ENCODE measurements at places on chromosomes 4 and X.

DNA sequence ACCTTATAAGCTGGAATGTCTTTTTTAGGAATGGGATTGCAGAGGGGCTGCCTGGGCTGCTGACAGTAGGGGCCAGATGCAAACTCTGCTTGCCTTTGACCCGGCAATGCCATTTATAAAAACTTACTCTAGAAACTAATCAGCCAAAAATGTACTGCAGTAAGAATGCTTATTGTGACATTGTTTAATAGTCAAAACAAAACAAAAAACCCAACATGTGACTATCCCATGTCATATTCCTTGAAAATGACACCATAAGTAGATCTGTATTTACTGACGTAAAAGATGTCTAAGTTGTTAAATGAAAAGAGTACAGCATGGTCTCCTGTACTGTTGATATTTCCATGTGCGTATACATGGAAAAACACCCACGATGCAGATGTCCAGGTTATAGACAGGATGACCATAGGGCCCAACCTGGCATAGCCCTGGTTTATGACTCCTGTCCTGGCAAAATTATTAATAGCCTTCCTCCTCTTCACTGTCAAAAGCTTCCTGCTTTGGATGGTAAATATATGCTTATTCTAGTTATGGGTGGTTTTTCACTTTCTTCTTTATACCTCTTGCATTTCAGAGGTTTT lies 138.9 kb downstream of the PTTG2 start:
- DNase-seq: no peak

- no peak for DNase-seq
These were observed 16.3 kb upstream of the DDX3X start for GRCh38 chrX:41317477-41318208.

DNA sequence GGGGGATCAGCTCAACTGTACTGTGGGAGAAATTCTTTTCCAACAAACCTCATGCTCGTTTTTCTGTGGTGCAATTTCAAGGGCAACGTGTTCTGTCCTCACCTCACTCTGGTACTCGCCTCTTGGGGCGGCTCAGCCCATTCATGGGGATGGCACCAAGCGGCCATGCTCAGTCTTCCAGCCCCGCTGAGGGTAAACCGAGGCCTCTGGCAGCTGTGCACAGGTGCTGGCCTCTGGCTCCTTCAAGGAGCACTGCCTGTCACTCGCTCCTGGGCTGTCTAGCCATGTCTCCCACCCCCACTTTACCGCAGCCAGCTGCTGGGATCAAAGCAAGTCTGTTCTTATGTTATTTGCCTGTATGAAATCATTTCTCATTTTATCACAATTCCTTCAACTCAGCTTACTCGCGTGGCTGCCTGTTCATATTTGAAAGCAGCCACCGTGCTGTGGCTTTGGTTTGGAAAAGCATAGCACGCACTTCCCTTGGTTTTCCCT lies 70.2 kb downstream of the MTMR1 start:
- DNase-seq: no peak

GRCh38 chr4:44761306-44761705 lies 35.0 kb upstream of the GNPDA2 start:
- DNase-seq: no peak

GRCh38 chr4:154982187-154983047 lies 201.3 kb downstream of the RBM46 start:
- peak; percentile 43 for DNase-seq

GRCh38 chr4:108889696-108890483 lies 127.0 kb upstream of the ETNPPL start:
- DNase-seq: no peak

DNA sequence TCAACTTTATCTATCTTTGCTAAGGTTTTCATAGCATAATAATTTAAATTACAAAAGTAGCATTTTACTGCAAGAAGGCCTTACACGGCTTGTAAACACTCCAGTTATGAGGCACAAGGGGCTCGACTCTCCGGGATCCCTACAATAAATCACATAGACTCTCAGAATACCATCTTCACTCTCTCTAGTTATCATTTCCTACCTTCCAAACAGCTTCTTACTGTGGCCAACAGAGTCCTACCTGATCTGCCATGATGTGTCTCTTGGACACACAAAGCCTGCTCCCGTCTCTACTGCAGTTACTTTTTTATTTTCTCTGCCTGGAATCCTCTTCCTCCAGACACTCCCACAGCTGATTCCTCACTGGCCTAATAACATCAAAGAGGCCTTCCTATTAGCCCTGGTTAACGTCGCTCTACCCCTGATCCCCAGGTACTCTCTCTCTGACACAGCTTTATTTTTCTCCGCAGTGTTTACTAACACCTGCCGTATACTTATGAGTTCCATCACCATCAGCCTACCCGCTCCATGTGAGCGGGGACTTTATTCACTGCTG lies 559.6 kb upstream of the DIPK2B start:
- DNase-seq: no peak

DNA sequence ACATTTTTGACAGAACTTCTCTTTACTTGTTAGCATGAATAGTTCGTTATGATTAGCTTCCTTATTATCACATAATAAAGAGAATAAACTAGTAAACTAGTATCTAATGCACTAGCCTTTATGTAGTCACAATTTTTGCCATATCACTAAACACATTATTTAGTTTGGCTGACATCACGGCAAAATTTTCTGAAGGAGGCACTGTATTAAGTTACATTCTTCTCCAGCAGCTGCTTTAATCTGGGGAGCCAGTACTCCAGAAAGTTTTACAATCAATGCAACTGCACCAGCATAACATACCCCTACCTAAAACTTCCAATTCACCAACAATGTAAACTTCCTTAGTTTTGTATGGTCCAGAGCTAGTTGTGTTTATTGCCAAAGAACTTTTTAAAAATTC lies 87.8 kb downstream of the FIP1L1 start:
- DNase-seq: no peak

DNA sequence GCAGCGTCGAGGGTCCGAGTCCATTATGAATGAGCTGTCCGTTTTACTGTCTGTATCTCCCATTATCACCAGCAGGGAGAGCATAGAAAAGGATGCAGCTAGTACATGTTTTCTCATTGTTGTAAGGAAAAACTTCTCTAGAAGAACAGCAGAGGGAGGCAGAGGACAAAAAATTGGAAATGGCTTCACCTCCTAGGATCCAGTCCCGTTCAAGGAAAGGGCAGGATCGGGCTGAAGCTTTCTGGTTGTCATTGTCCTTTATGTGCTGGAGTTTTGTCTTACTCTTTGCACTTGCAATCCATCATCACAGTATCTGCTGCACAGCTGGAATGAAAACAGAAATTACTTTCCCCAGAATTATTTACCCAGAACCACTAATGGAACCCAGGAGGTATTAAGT lies 14.7 kb downstream of the NDP start:
- DNase-seq: peak; percentile 81

- DNase-seq: no peak
These were observed 26.9 kb downstream of the UTP14A start for GRCh38 chrX:129932821-129933321.

DNA sequence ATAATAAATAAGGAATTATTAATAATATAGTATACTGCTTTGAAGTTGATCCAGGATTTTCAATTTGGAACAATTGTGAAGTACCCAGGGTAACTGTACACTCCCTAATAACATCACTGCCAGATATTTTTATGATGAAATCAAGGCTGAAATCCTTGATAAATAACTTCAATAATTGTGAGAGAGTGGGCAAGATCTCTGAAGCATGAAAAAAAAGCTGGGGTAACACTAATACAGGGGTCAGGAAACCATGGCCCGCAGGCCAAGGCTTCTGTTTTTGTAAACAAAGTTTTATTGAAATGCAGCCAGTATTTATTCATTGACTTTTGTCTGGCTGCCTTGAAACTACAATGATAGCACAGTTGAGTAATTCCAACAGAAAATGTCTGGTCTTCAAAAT lies 41.6 kb downstream of the CPEB2 start:
- DNase-seq: no peak
